ENCODE measurements at places on chromosomes 7 and 10.

DNA sequence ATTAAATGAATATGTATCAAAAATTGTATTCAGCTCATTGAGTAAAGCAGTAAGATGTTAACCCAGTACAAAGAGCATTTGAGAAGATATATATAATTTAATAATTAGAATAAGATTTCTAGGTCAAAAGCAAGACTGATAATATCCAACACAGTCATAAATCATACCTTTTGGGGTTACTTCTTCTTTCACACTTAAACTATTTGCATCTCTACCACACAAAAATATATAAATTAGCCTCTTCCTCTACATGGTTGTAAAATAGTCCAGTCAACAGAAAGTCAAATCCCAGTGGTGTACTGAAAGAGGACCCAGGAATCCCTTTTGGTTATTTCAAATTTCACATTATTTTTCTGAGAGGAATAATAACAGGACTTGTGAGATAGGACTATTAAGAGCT is 204.6 kb upstream of the INHBA start:
- no peak for DNase-seq

DNA sequence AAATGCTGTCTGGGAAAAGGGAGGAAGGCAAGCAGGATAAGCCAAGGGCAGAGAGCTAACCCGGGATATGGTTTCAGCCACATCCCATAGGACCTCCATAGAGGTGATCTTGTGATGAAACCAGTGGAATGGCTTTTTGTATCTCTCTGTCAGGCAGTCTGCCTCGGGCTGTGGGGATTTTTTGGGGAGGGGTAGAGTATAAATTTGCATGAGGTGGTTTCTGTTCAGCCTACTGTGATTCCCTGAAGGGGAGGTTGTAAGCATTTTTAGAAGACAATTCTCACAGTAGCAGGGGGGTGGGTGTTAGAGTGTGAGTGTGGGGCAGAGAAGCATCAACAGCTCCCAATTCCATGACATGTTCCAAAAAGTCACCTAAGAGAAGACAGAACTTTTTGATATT is 11.8 kb downstream of the OR9A2 start:
- no peak for DNase-seq

- DNase-seq: no peak
Observed at GRCh38 chr10:34612446-34612845, 202.7 kb downstream of the PARD3 start.

DNA sequence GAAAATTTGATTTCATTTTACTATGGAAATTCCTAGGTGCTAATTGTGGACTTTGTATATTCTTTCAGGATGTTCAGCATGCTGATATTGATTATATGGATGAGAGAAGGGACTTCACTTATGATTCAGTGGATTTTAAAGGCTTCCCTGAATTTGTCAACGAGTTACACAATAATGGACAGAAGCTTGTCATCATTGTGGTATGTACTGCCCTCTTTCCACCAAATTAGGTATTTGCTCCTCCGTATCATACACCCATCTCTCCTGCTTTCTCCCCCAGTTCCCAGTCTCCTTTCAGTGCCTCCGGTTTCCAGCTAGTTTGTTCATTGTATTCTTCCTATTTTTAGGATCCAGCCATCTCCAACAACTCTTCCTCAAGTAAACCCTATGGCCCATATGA is 34.6 kb downstream of the MGAM start:
- DNase-seq: no peak

GRCh38 chr10:99784016-99784726 is 1.7 kb downstream of the ABCC2 start:
- no peak for DNase-seq

GRCh38 chr7:98562871-98563495 is 54.1 kb upstream of the NPTX2 start:
- DNase-seq: no peak

DNA sequence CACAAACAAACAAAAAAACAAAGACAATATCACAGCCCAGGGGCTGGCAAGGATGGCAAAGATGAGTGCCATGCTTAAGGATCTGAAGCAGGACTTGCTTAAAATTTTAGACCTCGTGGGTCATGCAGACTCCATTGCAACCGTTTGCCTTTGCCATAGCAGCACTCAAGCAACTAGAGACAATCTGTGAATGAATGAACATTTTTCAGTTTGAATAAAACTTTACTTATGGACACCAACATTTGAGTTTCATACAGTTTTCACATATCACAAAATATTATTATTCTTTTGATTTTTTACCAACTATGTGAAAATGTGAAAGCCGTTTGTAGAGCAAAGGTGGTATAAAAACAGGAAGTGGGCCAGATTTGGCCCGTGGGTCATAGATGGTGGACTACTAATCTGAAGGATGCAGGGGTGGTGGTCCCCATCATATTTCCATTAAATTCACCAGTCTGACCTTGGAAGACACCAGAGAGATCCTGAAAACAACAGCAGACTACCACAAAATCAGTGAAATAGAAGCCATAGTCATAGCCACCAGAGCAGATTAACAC is 8.3 kb upstream of the RBM17 start:
- DNase-seq: no peak

DNA sequence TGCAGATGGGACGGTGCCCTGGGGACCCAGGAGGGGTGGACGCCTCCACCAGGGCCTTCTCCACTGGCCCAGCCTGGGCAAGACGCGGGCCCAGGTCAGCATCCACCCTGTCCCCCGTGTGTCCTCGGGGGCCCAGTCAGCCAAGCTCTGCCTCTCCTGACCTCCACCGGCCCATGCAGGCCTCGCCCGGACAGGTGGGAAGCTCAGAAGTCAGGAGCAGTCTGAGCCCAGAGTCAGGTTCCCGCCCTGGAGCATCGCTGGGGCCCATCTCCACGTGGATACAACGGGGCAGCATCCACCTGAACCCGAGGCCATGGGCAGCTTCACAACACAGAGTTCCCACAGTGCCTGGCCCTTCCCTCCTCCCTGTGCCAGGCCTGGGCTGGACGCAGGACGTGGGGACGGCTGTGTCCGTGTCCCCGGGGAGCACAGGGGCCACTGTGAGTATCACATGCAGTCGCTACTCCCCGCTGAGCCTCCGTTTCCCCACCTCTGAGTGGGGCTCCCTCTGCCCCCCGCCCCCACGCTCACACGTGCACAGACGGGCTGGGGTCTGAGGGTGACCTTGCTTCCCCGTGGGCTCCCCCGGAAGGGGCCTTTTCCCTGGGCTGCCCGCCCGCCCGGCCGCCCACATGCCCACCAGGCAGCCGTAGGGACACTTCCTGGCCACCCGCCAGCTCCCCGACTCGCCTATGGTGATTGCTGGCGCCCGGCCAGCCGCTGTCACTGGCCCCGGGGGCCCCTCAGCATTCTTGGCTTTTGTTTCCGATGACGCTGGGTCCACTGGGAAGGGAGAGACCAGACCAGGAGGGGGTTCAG is 64.3 kb downstream of the PDGFA start:
- DNase-seq: no peak

DNA sequence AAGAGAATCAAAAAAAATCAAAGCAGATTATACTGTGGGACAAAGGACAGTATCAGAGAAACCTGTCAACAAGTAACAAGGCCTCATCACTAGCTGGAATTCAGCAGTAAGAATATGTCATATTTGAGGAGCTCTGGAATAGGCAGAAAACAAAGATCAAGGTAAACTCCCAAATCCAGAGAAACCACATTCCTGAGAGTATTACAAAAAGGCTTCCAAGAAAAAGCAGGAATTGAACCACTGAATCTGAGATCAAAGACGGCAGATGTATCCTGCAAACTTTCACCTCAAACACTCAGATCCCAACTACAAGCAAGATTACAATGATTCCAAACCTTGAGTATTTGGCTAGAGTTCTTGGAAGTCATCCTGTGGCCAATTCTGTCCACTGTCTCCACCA is 16.3 kb downstream of the TPK1 start:
- no peak for DNase-seq

DNA sequence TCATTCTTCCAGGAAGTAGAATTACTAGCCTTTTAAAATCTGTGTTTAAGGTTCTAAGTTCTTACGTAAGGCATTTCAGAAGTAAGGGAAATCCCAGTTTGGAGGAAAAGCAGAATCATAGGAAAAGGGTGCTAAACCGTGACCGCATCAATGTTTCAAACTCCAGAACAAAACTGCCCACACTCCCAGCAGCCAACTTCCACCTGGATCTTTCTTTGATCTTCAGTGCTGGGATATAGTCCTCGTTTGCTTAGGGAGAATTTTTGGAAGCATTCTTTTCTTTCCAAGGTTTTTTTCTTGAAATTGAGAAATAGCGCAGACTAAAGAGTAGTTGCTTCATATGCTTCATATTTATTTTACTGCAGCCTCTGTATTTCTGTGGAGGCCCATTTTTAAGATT is 8.9 kb downstream of the PROSER2 start:
- no peak for DNase-seq

DNA sequence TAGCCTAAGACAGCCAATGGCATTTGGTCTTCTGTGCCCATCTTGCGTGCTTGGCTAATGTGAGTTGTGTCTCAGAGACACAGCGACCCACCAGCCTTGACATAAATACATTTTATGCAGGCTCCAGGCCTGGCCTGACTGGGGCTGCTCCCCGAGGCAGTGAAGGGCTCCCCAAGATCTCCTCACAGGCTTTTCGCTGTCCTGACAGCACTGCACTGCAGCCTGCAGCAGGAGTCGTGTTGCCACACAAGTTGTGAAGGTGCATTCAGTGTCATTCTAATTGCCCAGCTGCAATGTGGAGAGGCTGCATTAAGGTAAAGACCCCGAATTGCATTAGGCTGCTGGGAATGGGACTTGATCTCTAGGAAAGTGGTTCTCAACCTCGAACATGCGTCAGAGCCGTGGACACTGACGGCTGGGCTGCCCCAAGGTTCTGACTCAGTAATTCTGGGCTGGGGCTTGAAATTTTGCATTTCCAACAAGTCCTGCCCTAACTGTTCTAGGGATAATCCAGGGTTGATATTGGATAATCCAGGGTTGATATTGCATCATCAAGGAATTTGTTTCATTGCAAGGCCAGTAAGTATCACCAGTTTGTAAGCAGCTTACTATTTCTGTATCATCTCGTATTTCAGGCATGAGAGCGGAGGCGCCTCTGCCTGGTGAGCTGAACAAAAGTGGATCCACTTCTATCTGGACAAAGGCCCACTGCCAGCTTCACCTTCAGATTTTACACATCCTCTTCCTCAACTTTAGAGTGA is 108.7 kb upstream of the INSIG1 start:
- no peak for DNase-seq

DNA sequence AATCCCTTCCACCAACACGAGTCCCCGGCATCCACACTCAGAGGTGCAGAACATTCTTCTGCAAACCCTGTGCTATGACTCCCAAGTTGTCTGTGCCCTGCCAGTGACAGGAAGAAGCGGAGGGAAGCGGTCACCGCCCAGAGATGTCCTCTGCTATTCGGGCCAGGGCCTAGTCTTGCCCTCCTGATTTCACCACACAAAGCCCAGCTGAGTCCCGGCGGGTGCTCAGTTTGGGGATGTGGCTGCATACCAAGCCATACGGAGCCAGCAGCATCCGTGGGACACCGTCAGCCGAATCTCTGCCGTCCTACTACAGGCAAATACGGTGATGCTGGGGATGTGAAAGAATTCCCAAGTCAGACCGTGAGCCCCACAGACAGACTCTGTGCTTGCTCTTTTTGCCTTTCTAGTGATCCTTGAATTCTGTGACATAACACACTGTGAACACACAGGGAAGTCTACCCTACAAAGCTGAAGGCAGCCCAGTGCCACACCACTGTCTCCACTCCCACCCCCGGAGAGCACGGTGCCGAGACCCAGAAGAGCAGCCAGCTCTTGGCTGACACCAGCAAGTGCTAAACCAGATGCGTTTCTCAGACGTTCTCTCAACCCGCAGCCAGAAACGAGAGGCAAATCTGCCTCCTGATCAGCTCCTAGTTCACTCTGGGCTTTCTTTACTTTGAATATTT is 2.0 kb downstream of the STK32C start:
- no peak for DNase-seq

DNA sequence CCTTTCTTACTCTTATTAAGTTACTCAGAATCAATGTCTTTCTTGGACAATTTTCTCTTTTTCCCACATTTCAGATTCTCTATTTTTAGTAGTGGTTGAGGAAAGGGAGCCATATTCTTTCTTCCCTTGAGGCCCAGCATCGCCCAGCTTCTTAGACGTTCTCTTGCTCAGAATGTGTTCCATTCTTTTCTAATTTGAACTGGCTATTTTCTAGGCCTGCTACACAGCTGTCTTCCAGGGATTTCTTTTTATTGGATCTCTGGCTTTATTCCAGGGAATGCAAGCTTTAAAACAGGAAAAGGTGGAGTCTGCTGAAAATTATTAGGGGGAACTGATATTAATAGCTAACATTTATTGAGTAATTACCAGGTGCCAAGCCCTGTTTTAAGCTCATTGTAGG is 58.3 kb downstream of the WIPF3 start:
- no peak for DNase-seq

DNA sequence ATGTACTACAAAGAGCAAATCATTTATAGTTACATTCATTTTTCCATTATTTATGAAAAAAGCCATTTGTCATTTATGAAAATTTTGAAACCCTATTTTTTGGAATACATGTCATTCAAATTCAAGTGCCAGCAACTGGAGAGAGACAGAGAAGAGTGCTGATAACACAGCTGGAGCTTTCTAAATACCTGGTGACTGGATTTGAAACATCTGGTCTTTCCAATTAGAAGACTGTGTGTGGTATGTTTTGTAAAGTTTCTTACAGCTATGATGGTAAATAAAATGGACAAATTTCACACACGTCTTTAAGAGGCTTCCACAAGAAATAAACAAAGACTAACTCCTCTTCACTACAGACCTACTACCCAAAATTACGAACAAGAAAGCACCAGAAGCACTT is 56.8 kb downstream of the CHCHD3 start:
- no peak for DNase-seq

DNA sequence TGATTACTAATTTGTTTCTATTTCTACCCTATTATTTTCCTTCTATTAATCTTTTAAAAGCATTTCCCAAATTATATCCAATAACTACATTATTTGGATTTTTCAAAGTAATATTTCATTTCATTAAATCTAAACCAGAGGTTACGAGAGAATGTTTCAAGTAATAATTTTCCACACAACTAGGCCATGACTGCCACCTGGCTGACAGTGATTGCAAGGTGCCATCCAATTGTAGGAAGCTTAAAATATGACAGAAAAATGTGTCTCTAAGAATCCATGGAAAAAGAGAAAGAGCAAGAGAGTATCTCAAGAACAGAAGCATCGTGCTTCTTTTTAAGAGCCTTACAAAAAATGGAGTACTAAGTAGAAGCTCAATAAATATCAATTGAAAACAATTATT is 48.7 kb downstream of the TPK1 start:
- DNase-seq: no peak

DNA sequence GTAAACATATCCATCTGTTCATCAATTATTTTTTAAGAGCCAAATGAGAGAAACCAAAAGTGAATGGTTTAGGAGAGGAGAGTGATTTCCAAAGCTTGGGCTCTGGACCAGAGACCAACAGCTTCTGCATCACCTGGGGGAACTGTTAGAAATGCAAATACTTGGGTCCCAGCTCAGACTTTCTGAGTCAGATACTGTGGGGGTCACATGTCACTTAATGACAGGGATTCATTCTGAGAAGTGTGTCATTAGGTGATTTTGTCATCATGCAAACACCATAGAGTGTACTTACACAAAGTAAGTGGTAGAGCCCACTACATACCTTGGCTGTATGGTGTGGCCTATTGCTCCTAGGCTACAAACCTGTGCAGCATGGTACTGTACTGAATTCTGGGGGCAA is 128.5 kb upstream of the PRR15 start:
- no peak for DNase-seq

All from T-helper 22 cell (primary cell).